Thymus (tissue), 14 donors: ENCODE measurements at places on chromosomes 4 and X.

DNA sequence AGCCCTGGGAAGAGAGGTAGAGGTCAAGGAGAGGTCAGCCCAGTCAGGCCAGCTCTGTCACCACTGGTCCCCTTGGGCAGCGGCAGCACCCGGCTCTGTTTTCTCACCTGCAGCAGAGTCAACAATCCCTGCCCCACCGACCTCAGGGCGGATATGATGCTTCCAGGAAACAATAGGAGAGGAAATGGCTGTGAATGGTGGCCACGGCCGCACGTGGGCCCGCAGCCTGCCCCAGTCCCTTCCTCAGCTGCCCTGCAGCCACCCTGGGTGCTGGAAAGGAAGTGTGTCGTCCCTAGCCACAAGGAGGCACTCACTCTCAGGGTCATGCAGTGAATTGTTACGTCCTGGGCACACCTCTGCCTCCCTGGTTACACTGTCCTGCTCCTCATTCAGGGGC is 92.5 kb upstream of the ENPP6 start:
- no peak for DNase-seq

DNA sequence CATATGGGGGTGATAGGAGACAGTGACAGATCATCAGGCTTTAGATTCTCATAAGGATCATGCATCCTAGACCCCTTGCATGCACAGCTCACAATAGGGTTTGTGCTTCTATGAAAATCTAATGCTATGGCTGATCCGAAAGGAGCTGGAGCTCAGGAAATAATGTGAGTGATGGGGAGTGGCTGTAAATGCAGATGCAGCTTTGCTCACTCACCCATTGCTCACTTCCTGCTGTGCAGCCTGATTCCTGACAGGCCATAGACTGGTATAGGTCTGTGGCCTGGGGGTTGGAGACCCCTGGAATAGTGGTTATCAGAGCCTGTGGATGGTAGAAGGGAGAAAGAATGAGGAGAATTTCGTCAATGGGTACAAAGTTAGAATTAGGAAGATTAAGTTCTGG is 2751.1 kb downstream of the ARAP2 start:
- DNase-seq: no peak

DNA sequence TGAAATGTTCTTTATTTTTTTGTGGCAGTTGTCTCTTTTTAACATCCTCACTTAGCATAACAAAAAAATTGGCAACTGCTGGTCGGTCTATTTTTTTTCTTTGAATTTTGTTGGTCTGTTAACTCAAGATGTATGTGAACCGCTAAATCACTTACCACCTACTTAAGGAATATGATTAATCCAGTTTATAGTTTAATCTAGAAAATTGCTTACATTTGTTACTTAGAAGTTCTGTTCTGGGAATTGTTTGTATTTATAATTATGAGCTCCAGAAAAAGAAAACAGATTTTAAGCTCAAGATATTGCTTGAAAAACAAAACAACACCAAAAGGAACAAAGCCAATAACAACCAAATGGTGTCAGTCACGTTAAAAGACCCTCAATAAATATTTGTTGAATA is 66.1 kb upstream of the KLHL13 start:
- DNase-seq: no peak

GRCh38 chr4:7680731-7681130 is 246.0 kb upstream of the PSAPL1 start:
- no peak for DNase-seq

GRCh38 chr4:56123051-56123450 is 174.3 kb downstream of the CEP135 start:
- DNase-seq: no peak

DNA sequence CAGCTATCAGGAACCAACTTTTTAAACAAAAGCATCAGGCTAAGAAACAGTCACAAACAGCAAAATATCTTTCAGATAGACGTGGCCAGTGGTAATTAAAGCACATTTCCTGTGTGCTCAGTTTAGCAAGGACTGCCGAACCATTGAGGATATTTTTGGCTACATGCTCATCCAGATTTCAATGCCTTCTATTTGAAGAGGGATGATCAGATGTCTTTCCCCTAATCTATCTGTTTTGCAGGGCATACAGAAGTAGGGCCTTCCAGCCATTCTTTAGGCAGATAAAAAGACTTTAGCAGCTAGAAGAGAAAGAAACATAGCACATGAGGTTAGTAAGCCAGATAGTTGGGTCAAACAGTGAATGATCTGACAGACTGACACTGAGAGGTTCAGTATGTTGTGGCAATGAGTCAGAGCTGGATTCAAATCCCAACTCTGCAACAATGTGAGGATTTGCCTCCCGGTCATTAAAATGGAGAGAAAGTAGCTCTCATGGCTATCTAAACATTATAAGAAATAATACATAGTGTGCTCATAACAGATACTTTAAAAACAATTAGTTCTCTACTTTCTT is 100.0 kb upstream of the PRKG2 start:
- no peak for DNase-seq

- DNase-seq: no peak
Observed at GRCh38 chr4:6909970-6910339, 329 bp downstream of the TBC1D14 start.

GRCh38 chr4:185142912-185143600 is at the start of gene SLC25A4:
TSS of gene SLC25A4 (plus strand) at chr4:185143266. CDS start at chr4:185143373, 107 bp downstream.
- DNase-seq: peak; percentile 87

DNA sequence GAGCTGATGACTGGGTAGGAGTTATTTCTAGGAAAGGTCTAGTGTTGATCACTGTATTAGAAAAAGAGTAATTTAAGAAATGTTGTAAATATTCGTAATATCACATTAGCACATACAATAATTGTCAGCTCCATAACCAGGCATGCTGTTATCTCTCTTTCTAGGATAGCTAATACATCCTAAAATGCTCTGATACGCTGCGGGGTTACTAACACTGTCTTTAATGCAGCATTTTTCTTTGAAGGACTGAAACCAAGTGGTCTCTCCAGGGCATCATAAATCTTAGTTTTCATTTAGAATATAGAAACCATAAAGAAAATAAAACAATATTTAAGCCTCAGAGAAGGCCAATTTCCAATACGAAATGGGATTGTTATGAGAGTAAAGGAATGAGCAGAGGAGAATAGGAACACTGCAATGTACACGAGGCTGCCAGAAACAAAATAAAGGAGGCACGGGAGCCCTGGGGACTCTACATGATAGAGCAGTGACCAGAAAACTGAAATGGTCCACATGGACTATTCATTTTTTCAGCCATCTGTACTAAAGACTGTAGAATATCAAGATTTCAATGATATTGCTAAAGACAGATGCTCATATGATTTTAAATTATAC is 1606.7 kb upstream of the AGA start:
- no peak for DNase-seq

DNA sequence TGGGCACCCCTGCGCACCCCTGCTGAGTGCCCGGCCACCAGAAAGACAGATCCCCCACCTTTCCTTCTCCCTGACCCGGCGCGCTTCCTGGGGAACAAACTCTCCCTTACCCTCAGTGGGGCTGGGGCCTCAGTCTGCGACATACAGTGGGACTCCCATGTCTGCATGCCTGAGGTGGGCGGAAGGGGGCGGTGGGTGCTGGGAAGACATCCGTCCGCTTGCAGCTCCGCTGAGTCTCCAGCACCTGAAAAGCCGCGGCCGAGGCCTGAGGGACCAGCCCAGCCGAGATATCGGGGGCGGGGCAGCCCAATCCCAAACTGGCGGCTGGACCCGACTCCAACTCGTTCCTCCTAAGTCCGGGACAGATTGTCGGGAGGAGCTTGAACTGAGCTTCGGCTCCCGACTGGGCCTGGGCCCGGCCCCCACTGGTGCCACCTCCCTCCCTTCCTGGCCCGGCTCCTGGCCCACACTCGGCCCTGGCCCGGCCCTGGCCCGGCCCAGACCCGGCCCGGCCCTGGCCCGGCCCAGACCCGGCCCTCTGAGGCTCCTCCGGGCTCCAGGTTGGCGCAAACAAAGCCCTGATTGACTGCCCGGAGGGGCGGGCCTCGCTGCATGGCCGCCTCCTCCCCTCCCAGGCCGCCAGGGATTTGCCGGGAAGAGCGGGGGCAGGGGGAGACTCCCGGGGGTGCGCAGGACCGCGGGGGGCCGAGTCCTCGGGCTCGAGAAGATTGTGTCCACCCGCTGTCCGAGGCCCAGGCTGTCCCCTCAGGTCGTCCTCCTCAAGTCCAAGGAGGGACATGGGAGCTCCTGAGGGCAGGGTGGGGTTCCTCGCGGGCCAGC is 877 bp upstream of the SLC16A2 start:
- DNase-seq: no peak

- no peak for DNase-seq
Observed at GRCh38 chr4:23789762-23790161, 100.1 kb downstream of the PPARGC1A start.

GRCh38 chrX:144259054-144259453 is 375.2 kb downstream of the UBE2NL start:
- DNase-seq: no peak

DNA sequence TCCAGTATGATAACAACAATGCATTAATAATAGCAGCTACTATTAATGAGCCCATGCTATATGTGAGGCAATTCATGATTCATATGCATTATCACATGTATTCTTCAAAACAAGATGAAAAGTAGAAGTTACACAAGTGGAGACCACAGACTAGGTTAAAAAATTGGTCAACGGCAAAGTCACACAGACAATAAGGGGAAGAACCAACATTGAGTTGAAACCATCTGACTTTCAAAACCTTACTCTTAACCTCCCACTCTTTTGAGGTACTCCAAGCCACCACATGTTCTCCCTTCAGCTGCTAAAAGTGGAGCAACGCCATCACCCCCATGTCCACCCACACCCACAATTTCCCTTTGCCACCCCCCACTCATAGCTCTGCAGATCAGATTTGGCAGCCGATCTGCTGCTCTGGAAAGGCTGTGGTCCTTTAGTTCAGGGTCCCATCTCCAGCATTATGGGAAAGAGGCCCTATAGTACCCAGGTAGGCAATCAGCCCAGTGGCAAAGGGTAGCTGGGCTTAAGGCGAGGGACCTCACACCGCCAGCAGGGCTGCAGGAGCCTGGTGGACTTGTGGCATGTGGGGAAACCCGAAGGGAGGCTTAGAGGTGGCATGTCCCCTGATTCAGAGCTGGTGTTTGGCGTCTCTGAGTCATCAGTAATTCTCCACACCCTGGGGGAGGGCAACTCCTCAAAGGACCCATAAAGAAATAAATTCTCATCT is 33.5 kb upstream of the CYBB start:
- no peak for DNase-seq

DNA sequence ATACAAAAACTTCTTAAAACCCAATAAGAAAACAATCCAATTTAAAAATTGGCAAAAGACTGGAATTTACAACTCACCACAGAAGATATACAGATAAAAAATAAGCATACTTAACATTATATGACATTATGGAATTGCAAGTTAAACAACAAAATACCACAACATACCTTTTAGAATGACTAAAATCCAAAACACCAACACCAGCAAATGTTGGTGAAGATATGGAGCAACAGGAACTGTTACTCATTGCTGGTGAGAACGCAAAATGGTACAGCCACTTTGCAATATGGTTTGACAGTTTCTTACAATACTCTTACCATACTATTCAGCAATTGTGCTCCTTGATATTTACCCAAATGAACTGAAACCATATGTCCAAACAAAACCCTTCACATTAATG is 112.4 kb downstream of the ADGRL3 start:
- no peak for DNase-seq

DNA sequence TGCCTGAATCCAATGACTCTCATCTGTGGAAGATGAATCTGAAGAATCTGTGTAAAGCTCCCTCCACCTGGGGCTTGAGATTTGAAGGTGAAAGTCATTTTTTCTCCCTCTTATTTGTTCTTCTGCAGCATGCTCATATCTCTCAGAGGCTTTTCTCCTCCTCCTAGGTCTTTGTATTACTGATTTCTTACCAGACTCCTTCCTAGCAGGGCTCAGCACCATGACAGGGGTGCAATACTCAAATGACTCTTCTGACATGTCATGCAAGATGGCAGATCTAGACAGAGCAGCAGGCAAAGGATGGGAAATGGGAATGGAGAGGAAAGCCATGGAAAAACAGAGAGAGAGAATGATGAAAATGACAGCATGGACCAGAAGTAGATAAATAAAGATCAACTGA is 118.3 kb downstream of the TMA16 start:
- DNase-seq: no peak

- no peak for DNase-seq
Observed at GRCh38 chr4:84258905-84259830, 239.9 kb downstream of the NKX6-1 start.

GRCh38 chrX:56069299-56069931 is 162.7 kb upstream of the KLF8 start:
- DNase-seq: no peak

DNA sequence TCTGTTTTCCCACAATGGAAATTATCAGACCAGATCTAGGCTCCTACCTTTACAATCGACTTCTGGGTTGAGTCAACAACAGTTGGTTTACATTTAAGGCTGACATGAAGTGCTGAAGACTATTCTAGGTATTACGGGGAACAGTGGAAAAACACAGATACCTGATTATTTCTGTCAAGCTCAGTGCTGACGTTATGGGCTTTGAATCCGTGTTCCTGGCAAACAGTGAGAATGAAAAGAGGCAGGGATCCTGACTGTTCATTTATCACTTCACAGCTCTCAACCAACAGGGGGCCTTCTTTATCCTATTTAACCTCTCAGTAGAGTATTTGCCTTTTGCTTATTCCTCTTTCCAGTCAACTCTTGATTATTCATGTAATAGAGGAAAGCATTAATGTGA is 43.1 kb downstream of the TMEM164 start:
- DNase-seq: no peak

GRCh38 chr4:83284193-83285054 is at the start of gene COQ2:
TSS of gene COQ2 (minus strand) at chr4:83284798. CDS start at chr4:83284764, 34 bp downstream.
- peak; percentile 85 for DNase-seq

DNA sequence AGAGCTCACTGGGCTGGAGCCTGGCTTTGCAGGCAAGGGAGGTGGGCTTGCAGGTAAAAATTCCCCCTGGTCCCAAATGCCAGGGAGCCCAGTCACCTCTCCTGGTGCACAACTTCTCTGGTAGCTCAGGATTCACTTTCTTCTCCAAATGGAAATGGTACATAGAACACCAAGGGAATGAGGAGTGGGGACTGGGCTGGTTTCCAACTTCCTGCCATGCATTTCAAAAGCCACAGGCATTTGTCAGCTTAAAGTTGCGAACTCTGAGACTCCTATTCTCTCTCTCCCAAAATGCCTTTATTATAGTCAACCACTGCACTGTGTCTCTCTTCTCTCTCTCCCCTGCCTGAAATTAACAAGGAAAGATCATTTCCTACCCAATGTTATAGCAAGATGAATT is 177.3 kb downstream of the GRIA3 start:
- DNase-seq: no peak

DNA sequence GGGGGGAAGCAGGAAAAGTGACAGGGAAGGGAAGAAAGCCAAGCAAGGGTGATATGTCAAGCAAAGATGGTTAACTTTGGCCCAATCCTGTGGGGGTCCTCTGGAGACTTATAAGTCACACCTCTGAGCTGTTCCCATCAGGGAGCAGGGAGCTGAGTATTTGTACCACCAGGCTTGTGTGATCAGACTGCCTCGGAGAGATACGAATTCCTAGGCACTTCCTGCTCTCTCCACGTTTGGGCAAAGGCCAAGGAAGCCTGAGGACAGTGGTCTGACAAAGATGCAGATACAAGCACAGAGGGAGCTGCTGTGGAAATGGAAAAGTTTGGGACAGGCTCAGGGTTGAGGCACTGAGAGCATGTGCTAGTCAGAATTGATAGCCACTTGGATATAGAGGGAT is 10.4 kb upstream of the PPP3CA start:
- no peak for DNase-seq

- DNase-seq: no peak
Observed at GRCh38 chr4:636628-637159, 11.3 kb downstream of the PDE6B start.
